Hematopoietic multipotent progenitor cell treated with erythropoietin and hydrocortisone succinate and interleukin-3 and kit ligand, for 8 days (in vitro differentiated cells): ENCODE measurements at places on chromosomes 3 and 15.

DNA sequence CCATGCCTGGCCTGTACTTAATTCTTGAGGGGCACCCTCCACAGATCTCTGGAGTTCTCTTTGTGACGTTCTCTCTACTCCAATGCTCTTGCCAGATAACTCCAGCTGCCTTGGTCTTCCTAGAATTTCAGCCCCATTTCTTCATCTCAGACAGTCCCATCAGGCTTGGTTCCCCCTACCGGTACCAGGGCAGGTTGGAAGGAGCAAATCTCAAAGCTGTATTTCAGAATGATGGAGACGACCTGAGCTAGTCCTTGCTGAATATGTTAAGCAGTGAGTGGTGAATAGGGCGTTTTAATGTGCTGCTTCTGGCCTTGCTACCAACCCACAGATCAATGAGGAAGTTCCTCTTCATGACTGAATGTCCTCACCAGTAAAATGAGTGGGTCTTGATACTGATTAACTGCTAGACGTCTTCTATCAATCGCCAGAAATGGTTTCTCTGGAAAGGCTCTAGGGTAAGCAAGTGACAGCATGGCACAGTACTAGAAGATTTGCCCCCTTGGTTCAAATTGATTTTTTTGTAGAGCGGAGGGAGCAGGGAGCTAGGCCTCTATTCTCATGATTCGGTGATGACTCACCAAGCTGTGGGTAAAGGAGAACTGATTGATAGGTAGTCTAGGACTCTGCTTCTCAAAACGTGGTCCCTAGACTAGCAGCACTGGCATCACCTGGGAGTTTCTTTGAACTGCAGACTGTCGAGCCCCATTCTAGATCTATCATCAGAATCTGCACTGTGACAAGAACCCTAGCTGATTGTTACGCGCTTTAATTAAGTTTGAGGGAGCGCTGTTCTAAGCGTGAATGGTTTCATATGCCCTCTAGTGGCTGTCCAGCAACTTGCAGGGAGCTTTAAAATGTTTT lies 67.8 kb downstream of the UBP1 start:
- peak; percentile 65 for DNase-seq

DNA sequence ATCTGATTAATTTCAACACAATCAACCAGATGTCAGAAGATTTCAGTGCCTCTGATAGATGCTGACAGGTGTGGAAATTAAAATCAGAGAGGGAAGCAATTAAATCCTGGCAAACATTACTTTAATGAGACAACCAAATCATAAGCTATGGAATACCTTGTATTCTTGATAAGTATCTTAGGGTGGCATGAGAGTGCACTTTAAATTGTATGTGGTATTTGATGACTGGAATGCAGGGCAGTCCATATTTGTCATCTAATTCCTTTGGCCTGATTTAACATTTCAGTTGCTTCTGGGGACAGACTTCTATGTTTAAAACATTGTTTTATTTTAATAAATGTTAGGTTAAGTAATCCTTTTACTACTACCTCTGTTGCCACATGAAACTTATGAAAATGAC lies 184.1 kb downstream of the LPP start:
- no peak for DNase-seq

DNA sequence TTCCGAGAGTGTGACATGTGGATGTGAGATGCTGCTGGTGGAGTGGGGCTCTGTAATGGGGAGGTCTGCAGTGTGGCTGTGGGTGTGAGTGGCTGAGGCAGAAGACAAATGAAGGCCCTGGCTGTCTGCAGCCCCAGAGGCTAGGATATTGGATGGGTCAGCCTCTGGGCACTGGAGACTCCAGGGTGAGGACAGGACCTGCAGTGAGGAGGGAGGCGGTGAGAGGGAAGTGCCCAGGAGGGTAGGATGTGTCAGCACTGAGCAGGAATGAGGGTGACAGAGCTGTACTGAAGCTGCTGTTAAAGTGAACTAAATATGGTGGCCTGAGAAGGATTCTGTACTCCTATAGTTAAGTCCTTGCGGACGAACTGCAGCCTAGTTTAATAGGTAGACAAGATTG lies 27.3 kb upstream of the PXYLP1 start:
- no peak for DNase-seq

DNA sequence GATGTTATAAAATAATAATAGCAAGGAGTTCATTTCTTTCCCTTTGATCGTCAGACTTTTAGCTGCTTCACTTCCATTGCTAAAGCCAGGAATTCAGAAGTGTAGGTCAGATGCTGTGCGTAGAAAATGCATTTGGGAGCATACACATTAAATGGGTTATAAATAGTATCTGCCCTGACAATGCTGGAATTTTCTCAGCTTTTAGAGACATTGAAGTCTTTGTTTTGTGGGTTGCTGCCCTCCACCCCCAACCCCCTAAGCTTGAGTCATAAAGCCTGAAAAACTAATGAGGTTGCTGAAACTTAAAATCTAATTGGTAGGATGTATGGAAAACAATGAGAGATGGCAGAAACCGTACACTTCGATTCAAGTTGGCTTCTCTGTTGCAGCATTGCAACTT lies 81.9 kb downstream of the MITF start:
- DNase-seq: no peak
